Heart left ventricle (tissue), 16 donors: ENCODE measurements at places on chromosomes 12 and 14. TPM values are rescaled to one million over a fixed set of nuclear protein-coding genes. Genes with fewer than 3 reads are reported as not detected.

Gene ESR2
- 0.28 TPM for total RNA-seq

DNA sequence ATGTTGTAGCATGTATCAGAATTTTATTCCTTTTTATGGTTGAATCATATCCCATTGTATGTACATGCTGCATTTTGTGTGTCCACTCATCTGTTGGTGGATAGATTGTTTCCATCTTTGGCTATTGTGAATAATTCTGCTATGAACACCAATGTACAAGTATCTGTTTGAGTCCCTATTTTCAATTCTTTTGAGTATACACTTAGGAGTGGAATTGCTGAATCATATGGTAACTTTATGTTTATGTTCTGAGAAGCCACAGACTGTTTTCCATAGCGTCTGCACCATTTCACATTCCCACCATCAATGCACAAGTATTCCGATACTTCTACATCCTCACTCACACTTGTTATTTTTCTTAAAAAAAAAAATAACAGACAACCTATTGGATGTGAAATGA, 91.5 kb downstream of the ARF6 start:
- no peak for DNase-seq
- H3K4me1 ChIP-seq = peaks cover 14% of the 10 kb centered on the region
- H3K27ac ChIP-seq = no peak overlapping the region
- H3K27me3 ChIP-seq = no peaks in the 10 kb centered on the region
- H3K36me3 ChIP-seq = no peaks in the 10 kb centered on the region
- H3K4me3 ChIP-seq = no peak overlapping the region

DNA sequence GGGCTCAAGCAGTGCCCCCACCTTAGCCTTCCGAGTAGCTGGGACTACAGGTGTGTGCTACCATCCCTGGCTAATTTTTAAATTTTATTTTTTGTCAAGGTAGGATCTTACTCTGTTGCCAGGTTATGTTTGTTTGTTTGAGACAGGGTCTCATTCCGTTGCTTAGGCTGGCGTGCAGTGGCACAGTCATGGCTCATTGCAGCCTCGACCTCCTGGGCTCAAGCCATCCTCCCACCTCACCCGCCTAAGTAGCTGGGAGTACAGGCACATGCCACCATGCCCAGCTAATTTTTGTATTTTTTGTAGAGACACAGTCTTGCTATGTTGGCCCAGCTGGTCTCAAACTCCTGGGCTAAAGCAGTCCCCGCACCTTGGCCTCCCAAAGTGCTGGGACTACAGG, 83.3 kb upstream of the KCNH3 start:
- peaks cover 11% of the 10 kb centered on the region for H3K4me1 ChIP-seq
- no peak overlapping the region for H3K4me3 ChIP-seq
- no peaks in the 10 kb centered on the region for H3K27me3 ChIP-seq
- no peak overlapping the region for H3K27ac ChIP-seq

GRCh38 chr14:101122237-101123141, 219.0 kb upstream of the RTL1 start:
- H3K27ac ChIP-seq = no peak overlapping the region
- no peaks in the 10 kb centered on the region for H3K27me3 ChIP-seq
- no peaks in the 10 kb centered on the region for H3K36me3 ChIP-seq
- DNase-seq = no peak

DNA sequence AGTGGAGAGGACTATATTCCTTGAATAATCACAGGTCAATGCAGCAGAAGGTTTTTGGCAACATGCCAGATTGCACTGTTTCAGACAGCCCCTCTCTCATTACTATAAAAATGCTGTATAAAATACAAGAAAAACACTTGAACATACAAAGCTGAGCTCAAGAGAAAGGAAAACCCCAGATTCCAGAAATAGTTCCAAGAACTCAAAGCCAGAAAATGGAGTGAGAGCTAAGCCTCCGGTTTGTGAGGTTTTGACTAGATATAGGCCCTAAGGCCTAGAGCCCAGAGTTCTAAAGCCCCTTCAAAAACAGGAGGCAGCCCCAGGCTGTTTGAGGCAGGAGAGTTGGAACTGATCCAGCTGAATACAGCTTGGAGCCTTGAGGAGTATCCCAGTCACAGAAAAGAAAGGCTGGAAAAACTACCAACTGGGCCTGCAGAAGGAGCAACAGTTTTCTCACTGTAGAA, 29.4 kb upstream of the ACTN1 start:
- no peak overlapping the region for H3K4me3 ChIP-seq
- H3K27ac ChIP-seq = no peak overlapping the region
- peaks cover 4% of the 10 kb centered on the region for H3K4me1 ChIP-seq
- no peaks in the 10 kb centered on the region for H3K27me3 ChIP-seq

- peak overlapping the region; percentile 70 for H3K4me3 ChIP-seq
- H3K27me3 ChIP-seq = no peaks in the 10 kb centered on the region
- DNase-seq = no peak
- H3K36me3 ChIP-seq = peaks cover 25% of the 10 kb centered on the region
- H3K4me1 ChIP-seq = peaks cover 4% of the 10 kb centered on the region
Observed at GRCh38 chr12:31962076-31962475, 2.9 kb downstream of the RESF1 start.

DNA sequence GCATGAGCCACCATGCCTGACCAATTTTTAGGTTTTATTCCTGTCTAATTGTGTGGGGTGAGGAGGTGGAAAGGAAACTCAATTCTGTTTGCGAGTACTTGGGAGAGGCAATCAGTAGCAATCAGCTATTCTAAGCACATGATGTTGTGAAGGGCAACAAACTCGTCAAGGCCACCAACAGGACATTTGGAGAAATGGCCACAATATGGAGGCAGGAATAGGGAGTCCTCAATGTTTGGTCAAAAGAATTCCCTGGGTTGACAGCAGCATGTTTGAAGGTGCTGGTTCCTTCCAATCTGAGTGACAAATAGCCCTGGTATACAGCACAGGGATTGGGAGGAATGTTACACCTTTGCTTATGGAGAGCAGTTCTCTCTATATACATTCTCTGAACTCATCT, 32.7 kb upstream of the USP44 start:
- DNase-seq = no peak
- no peak overlapping the region for H3K4me3 ChIP-seq

Gene NEDD1
- total RNA-seq = 12.7 TPM
